ENCODE measurements at places on chromosomes 5 and 9.

DNA sequence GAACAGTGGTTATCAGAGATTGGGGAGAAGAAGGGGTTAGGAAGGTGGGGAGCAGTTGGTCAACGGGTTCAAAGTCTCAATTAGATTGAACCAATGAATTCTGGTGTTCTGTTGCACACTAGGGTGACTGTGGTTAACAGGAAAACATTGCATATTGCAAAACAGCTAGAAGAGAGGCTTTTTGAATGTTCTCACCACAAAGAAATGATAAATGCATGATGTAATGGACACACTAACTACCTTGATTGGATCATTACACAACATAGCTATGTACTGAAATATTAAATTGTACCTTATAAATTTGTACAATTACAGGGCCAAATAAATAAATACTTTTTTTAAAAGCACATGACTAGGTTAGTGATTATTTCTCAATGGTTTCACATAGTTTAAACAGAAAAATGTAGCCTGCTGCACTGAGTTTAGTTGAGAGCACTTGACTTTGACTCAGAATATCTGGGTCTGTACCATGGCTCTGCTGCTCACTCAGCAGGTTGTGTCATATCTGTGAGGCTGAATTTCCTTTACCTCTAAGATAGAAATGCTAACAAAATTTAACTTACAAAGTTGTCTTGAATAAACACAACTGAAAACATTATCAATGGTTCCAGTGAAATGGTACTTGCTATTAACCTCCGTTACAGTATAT is 30.4 kb downstream of the NUDT12 start:
- no peak overlapping the region for H3K4me3 ChIP-seq
- no peak overlapping the region for H3K27ac ChIP-seq
- H3K27me3 ChIP-seq: peaks cover 12% of the 10 kb centered on the region
- no peaks in the 10 kb centered on the region for H3K4me1 ChIP-seq

DNA sequence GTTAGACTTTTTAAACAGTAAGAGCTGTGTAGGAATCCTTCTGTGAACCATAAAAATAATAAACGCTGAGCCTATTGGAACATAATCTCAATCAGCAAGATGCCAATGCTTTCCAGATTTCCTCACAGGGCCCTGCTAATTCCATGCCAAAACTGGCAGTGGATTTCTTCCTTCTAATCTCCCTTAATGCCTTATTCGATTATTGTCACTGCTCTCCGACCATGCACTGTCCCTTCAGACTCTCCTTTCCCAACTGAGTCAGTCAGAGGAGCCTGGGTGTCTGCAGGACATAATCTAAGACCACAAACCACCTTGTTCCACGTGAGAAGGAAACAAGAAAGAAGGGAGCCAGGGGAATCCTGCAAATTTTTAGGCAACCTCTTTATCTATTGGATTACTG is at the start of gene GABRA6:
Gene GABRA6 (plus strand): TSS at position 261 of the 400 bp plus-strand sequence. CDS start 269 bp downstream, outside the sequence.
- H3K27me3 ChIP-seq: no peaks in the 10 kb centered on the region
- no peaks in the 10 kb centered on the region for H3K4me1 ChIP-seq
- H3K27ac ChIP-seq: no peak within 1 kb of the TSS
- no peak within 1 kb of the TSS for H3K4me3 ChIP-seq
- no peaks in the 10 kb centered on the region for H3K36me3 ChIP-seq

- DNase-seq: no peak
- H3K4me3 ChIP-seq: no peak overlapping the region
- H3K27me3 ChIP-seq: peaks cover 70% of the 10 kb centered on the region
- H3K36me3 ChIP-seq: no peaks in the 10 kb centered on the region
- H3K4me1 ChIP-seq: peaks cover 1% of the 10 kb centered on the region
- no peak overlapping the region for H3K27ac ChIP-seq
Observed at GRCh38 chr5:73232266-73233041, 59.5 kb downstream of the TMEM174 start.

DNA sequence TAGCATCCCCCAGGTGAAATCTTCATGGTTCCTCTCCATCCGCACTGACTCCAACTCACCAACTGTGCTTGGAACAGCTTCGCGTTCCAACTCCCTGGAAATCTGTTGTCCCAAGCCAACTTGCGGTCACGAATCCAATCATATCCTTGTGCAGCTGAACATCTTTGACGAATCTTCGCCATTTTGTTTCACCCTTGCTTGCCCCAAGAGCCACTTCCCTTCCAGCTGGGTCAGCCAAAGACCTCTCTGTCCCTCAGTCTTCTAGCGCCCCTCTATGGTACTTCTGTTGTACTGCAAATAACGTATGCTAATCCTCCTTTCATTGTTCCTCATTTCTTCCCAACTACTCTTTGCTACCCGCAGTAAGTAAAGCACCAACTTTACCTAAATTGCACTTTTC is 61.0 kb upstream of the TARS1 start:
- no peaks in the 10 kb centered on the region for H3K27me3 ChIP-seq
- H3K4me3 ChIP-seq: no peak overlapping the region
- H3K4me1 ChIP-seq: no peaks in the 10 kb centered on the region
- DNase-seq: no peak

DNA sequence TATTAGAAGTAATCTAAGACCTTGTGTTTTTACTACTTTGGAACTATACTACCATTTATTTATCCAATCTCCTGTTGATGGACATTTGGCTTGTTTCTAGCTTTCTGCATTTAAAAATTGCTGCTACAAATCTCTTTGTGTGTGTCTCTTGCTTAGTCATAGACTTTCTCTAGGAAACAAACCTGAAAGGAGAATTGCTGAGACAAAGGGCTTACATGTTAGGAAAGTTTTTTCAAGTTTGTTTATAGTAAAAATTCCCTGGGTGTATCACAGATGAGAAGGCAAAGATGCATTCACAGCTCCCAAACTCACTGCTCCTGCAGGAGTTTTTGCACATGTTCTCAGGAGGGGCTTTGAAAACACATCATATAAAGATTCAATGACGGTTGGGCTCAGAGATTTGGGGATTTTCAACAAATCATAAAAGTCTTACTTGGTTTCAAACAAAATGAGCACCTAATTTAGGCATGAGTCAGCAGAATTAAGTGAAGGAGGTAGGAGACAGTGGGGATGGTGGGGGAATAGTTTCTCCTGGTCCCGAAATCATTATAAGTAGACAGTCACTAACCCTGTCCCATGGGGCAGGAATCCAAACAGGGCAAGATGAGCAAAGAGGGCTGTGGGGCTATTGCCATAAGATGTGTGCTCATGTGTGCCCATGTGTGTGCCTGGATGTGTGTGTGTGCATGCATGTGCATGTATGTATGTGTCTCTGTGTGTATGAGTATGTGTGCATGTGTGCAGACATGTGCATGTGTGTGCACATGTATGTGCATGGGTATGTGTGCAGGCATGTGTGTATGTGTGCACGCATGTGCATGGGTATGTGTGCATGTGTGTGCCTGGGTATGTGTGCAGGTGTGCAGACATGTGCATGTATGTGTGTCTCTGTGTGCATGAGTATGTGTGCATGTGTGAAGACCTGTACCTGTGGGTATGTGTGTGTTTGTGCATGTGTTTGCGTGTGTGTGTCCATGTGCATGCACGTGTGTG is 43.4 kb upstream of the S1PR3 start:
- no peak overlapping the region for H3K27ac ChIP-seq
- no peaks in the 10 kb centered on the region for H3K36me3 ChIP-seq
- peaks cover 28% of the 10 kb centered on the region for H3K4me1 ChIP-seq
- peaks cover 15% of the 10 kb centered on the region for H3K27me3 ChIP-seq
- H3K4me3 ChIP-seq: no peak overlapping the region
- no peak for DNase-seq

DNA sequence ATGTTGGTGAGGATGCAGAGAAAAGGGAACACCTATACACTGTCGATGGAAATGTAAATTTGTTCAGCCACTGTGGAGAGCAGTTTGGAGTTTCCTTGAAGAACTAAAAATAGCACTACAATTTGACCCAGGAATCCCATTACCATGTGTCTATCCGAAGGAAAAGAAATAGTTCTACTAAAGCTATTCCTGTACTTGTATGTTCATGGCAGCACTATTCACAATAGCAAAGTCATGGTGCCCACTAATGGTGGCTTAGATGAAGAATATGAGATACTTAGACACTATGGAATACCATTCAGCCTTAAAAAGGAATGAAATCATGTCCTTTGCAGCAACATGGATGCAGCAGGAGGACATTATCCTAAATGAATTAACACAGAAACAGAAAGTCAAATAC is 50.2 kb upstream of the CAST start:
- peaks cover 69% of the 10 kb centered on the region for H3K27me3 ChIP-seq
- no peaks in the 10 kb centered on the region for H3K36me3 ChIP-seq
- H3K4me1 ChIP-seq: peaks cover 6% of the 10 kb centered on the region

DNA sequence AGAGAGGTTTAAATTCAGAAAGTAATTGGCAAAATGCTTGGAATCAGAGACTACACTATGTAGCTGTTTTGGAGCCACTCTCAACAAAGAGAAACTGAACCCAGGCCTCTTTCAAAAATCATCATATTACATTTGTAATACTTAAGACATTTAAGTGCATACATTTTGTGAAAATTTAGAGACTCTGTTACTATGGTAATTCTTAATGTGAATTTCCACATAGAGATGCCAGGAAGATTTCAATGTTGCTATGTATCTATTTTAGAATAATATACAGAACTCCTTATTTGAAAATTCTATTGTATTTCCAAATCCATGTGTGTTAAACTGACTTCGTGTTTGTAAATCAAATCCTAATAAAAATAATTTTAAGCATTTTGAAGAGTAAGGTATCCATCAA is 1260.9 kb upstream of the C9orf72 start:
- no peak for DNase-seq
- no peaks in the 10 kb centered on the region for H3K36me3 ChIP-seq
- H3K4me3 ChIP-seq: no peak overlapping the region
- no peak overlapping the region for H3K27ac ChIP-seq

DNA sequence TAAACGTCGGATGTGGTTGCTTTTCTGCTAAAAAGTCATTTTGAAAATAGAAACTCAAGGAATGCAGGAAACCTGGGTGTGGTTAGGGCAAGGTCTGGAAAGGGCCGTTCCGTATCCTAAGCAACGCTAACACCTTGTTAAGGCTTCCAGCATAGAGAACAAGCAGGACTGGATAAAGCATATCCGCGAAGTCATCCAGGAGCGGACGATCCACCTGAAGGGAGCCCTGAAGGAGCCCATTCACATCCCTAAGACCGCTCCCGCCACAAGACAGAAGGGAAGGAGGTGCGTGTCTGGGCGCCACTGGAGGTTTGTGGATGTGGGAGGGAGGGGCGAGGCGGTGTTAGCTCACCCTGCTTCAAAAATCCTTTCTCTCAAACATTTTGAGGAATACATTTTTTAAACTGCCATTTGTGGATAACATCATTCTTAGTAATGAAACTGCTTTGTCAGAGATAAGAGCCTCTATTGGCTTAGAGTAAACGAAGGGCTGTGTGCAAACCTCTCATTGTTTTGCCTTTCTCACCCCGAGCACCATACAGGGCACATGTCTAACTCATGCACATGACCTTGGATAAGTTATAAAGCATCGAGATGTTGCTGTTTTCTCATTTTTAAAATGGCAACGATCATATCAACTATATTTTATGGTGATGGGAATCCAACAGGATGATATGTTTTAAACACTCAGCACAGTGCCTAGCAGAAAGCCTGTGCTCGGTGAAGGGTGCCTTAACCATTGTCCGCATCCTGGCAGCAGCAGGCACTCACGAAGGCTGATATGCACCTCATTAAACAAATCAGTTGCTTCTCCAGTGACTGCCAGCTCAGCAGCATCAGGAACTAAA is 175.7 kb upstream of the OTULINL start:
- no peak overlapping the region for H3K27ac ChIP-seq
- DNase-seq: no peak
- H3K4me1 ChIP-seq: peaks cover 46% of the 10 kb centered on the region
- H3K27me3 ChIP-seq: no peaks in the 10 kb centered on the region
- no peak overlapping the region for H3K4me3 ChIP-seq

DNA sequence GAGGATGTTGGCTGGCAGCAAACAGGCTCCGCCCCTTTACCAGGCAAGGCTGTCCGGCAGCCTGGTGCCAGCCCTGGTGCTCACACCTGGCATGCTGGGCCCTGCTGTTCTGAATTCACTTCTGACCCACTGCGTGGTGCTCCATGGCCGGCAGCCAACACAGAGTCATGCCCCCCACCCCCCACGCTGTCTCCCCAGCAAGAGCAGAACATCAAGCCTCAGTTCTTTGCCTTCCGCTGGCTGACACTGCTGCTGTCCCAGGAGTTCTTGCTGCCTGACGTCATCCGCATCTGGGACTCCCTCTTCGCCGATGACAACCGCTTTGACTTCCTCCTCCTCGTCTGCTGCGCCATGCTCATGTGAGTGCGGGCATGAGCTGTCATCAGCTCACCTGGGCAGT is 12.6 kb upstream of the ENDOG start:
- no peak overlapping the region for H3K4me3 ChIP-seq
- no peak for DNase-seq
- no peaks in the 10 kb centered on the region for H3K4me1 ChIP-seq
- peaks cover 27% of the 10 kb centered on the region for H3K36me3 ChIP-seq
- no peaks in the 10 kb centered on the region for H3K27me3 ChIP-seq
- no peak overlapping the region for H3K27ac ChIP-seq

DNA sequence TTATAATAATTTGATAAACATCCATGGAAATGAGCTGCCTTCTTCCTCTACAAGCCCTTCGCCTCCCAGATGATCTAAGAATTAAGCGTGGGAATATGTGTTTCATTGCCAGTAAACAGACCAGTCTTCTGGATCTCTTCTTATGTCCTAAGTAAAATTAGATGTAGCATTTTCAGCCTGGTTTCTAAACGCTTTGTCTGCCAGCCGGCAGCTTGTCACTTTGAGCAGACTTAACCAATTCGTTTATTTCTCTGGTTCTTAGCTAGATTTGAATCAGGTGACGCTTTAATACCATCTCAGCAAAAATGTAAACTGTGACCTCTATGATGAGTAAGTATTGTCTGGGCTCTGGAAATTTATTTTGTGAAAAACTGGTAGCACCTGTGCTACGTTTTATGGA is 380.6 kb upstream of the NUDT12 start:
- H3K4me1 ChIP-seq: no peaks in the 10 kb centered on the region
- no peak for DNase-seq
- H3K27me3 ChIP-seq: no peaks in the 10 kb centered on the region
- H3K36me3 ChIP-seq: no peaks in the 10 kb centered on the region
- H3K4me3 ChIP-seq: no peak overlapping the region

DNA sequence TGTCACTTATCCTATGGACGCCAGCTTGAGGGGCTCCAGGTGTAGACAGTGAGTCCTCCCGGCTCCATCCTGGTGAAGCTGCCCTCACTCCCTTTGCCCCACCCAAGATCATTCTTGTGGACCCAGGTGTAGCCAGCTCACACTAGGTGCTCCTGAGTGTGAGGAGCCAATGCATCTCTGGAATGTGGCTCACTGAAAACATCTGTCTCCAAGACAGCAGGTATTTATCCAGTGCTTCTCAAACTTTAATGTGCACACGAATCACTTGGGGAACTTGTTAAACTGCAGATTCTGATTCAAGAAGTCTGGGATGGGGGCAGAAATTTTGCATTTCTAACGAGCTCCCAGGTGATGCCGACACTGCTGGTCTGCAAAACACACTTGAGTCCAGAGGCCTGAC is 13.5 kb upstream of the ENC1 start:
- H3K27ac ChIP-seq: no peak overlapping the region
- H3K4me3 ChIP-seq: no peak overlapping the region
- no peaks in the 10 kb centered on the region for H3K4me1 ChIP-seq
- no peak for DNase-seq
- H3K27me3 ChIP-seq: peaks cover 20% of the 10 kb centered on the region

All from activated T-helper 2 cell treated with anti-CD3 and anti-CD28 coated beads, Interferon-gamma antibody, Interleukin-2, Interleukin-4, amounts not matched to agents 10 μg/mL and 5 μg/mL and 100 μg/mL, durations not matched to agents 14 hours and 24 hours and 36 hours (primary cell).